ENCODE measurements at places on chromosomes 7 and 10.

DNA sequence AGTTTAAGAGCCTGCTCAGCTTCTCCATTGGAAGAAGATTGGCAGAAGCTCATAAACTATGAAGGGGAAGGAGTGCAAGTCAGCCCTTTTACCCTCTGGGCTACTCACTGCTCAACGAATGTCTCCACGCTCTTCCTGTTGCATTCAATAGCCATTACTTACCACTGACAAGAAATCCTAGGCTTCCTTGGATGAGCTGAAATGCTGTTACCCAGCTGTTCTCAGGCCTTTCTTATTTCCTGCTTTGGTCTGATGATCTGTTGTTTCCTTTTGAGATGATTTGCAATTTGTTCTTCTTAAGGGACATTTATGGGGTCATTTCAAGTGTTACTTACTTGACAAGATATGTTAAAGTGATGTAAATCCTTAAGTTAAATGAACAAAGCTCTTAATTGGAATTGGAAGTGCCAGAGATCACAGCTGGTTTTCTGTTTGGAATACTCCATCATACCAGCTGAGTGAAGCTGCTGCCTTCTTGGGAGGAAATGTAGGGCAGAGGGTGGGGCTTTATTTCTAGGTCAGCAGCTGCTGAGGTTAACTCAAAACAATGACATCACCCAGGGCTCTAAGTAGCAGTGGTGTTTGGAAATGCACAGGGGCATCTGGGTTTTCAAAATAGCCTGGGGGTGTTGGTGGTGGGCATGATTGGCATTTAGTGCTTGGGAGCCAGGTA lies 170.0 kb downstream of the PRKCQ start:
- peak; percentile 67 for DNase-seq

DNA sequence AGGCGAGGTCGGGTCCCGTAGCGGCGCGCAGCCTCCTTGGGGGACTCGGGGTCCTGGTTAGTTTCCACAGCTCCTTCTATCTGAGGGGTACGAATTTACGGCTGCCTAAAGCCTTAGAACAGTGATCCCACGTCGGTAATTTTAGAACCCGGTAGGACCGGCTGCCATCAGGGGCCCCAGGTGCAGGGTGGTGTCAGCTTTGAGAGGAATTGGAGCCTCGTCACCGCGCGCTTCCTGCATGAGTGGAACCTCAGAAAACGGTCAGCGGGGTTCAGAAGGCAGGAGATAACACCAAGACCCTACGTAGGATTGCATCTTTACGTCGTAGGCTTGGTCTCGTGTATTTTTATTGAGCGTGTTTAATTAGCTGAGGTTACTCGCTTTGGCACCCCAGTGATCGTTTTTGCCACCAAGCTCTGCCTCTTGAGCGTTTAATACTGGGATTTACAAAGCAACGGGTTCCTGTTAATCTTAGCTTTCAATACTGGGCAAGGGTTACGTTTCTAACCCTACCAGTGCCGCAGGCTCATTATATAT lies 443 bp downstream of the RNF32 start:
- DNase-seq, result peak; percentile 80

DNA sequence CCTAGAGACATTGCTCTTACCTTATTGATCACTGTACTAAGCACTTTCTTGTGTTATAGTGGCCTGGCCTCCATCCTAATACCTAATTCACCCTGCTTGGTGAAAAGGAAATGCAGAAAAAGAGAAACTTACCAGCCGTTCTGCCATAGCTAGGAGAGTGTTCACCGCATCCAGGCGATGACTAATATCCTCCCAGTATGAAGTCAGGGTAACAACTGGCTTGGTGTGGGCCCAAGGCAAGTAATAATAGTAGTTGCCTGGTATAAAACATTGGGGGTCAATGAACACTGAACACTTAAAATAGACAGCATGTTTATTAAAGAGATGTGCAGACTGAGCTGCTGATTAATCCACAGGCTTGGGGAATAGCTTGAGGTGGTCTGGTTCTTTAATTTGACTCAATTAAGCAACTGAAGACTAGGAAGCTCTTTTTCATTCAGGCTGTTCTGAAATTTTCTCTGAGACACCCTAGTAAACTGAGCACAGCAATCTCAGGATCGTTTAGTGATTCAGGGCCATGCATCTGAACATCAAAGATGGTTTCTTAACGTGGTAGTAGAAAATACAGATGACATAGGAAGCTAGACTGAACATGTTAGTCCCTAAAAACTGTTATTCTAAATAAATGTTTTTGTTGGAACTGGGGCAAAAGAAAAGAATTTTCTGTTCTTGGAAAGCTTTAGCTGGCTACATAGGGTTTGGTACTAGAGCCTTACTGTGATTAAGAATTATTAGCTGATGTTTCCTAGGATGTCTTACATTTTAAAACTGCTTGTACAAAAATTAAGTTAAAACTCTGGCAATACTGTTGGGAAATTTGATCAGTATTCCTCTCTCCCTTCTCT lies 102.2 kb downstream of the MYOF start:
- peak; percentile 76 for DNase-seq

GRCh38 chr10:88800152-88801125 lies 2.1 kb upstream of the LIPM start:
- DNase-seq, result no peak

DNA sequence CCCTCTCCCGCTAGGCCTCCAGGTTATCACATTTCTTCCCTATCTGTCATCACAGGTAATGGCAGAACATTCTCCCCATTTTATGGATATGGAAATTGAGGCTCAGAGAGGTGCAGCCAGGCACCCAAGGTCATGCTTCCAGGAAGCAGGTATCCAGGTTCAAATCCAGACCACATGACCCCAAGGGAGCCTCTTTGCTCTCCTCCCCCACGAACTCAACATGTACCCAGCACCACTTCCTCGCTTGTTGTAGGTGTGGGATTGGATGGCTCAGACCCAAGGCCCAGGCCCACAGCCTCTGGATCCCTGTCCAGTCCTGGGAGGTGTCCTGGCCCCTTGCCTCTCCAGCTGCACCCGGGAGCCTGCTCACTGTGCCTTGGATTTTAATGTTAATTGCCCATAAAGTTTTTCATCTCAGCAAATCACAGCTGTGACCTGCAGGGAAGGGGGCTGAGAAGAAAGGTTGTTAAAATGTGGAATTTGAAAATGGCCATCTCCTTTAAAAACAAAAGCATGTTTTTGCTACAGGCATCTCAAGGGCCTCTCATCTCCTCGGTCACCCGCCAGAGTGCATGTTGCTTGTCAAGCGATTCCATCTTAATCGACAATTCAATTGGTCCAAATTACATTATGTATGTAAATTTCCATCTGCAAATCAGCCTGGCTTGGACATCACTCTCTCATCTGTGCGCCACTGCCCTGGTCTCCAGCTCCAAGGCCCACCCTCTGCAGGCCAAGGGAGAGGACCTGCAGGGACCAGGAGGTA lies 205.4 kb upstream of the ZMIZ1 start:
- no peak for DNase-seq

DNA sequence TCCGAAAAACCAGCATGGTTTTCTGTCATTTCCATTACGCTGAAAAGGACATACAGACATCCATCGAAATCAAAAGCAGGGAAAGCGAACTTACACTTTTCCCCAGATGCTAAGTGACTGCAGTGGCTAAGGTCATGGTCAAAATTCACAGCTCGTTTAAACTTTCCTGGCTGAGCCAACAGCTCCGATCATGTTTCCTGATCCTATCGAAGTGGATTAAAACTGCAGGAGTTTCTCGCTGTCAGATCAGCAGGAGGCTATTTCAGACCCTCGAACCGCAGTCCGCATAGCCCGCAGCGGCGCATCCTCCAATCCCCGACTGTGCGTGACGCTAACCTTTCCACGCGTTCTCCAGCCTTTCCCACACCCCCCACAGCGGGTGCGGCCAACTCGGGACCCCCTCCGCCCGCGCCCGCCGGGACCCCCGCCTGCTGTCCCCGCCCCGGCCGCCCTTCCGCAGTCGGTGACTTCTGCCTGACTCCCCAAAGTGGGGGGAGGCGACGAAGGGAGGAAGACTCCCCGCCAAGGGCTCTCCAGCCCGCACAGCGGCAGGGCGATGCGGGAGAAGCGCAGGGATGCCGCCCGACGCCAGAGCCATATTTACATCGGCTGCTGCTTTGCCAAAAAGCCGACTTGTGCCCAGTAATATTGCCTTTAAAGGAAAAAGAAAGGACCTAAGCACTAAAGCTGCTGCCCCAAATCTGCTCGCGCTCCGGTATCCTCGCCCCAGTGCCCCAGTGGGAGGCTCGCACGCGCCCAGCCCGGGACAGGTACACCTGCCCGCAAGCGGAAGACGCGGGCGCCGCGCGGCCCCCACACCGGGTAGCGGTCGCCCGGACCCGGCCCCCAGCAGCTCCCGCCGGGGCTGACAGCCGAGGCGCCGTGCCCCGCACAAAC lies 1.2 kb downstream of the PIP4K2A start:
- DNase-seq, result peak; percentile 47

- DNase-seq, result no peak
These were observed 9.3 kb upstream of the LRRC61 start for GRCh38 chr7:150313870-150314269.

- no peak for DNase-seq
These were observed 18.9 kb downstream of the GBX1 start for GRCh38 chr7:151148319-151149259.

- no peak for DNase-seq
These were observed 545.8 kb upstream of the AUTS2 start for GRCh38 chr7:69052447-69052846.

- DNase-seq, result peak; percentile 34
These were observed at the start of gene FAM131B for GRCh38 chr7:143362131-143363015. Gene FAM131B, minus strand, starts transcription at chr7:143362713. Its CDS starts 110 bp downstream, at chr7:143362603.

GRCh38 chr10:62057359-62057758 lies 155.9 kb downstream of the ARID5B start:
- no peak for DNase-seq

GRCh38 chr7:80241671-80242070 lies 107.0 kb downstream of the GNAI1 start:
- DNase-seq, result no peak

GRCh38 chr7:89017695-89018094 lies 222.2 kb upstream of the TEX47 start:
- no peak for DNase-seq

- no peak for DNase-seq
These were observed 48.5 kb upstream of the BHLHA15 start for GRCh38 chr7:98162758-98163157.

Data from activated CD4-positive, alpha-beta memory T cell treated with anti-CD3 and anti-CD28 coated beads, Interleukin-2, amount 10 ng/mL, durations not matched to agents 7 days and 5 days (primary cell).